NCI-H524 (cell line): ENCODE measurements at places on chromosomes 12 and 14.

- no peak for DNase-seq
Measured at GRCh38 chr12:6854036-6854435, 2.1 kb downstream of the USP5 start.

DNA sequence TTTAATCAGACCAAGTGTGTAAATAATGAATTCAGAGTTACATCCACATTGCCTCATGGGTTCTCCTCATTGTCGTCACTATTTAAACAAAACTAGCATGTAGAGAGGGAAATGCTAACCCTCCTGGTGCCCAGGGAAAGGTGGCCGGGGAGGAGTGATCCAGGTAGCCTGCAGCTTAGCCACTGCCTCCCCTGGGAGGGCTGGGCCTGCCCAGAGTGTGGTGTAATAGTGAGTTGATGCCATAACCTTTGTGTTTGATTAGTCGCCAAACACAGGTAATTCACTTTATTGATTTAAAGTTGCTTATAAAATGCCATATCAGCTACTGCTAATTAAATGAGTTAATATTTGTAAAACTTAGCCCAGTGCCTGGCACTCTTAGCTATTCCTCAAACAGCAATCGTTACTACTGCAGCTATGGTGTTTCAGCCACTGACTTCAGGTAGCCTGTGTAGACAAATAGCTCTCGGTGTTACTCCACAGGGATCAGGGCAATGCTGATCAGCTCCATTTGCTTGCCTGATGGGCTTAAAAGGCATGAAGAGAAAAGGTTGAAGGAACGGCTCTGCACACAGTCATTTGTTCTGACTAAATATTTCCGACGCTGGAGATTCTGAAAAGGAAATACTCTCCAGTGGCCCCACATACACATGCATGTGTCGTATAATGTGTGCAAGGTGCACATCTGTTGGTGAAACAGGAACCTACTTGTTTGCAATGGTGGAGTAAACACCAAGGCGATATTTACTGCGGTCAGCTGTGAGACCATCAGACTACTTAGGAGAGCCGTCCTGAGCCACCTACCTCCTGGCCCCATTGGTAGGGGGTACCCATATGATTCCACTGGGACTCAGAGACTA is 45.7 kb upstream of the PRMT8 start:
- DNase-seq: no peak

GRCh38 chr12:69732088-69732487 is 6.6 kb upstream of the RAB3IP start:
- DNase-seq: no peak

- DNase-seq: no peak
Measured at GRCh38 chr14:100791348-100791735, 34.6 kb upstream of the MEG3 start.

DNA sequence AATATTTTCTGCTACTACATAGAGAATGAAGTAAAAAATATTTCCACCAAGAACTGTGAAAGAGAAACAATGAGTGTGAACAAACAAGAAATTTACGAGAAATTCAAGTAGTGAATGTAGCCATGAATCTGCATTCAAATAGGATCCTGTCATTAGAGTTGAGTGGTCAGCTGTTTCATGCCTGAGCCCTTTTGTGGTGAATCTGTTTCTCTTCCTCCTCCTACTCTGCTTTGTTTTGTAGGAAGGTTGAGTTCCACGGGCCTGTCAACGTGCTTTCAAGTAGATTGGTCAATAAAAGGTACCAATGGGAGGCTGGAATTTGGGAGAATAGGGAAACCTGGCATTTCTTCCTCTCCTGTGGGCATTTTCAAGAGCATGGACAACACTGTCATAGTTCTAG is 1749.6 kb upstream of the FLRT2 start:
- DNase-seq: no peak

DNA sequence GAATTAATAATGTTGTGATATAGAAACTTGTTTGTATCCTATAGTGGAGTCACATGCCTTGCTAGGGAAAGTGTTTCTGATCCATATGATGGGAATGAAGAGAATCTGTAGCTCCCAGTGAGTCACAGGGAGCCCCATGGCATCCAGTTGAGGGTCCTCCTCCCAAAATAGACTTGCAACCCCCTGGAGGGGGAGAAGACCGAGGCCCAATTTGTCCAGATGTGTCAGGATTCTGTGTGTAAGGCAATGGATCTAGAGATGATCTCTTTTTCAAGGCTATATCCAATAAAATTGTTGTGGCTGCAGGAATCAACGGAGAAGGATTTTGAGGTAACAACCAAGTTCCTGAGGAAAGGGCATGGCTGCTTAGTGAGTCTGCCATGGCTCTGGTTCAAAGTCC is 121.8 kb downstream of the BCL11B start:
- DNase-seq: no peak

DNA sequence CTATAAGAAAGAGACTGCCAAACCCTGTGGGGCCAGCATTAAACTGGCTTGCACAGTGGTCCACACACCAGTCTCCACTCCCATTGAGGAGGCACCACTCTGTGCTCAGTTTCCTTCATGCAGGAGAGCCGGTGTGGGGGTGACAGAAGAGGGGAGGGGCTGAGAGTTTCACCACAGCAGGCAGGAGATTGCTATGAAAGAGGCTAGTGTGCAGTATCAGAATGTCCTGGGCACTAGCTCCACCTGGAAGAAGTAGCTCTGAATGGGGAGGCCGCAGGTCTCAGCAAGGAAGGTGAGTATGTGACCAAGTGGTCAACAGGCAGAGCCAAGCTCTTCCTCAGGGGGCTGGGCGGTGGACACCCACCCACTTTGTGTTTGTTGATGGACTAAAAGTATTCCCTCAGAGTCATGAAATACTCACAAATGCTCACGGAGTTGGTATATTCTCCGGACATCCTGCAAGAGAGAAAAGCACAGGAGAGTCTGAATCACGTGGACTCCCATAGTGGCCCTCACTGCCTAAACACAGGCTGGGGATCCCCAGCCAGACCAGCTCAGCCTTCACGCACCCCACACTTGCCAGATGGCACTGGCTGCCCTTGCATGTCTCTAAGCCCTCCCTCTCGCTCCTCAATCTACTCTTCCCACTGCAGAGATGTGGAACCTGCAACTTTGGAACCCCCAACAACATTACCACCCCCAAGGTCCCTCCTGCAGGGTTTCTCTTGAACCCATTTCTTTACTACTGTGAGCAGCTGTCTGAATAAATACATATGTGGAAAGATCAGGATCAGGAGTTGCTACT is 7.8 kb upstream of the KRT72 start:
- DNase-seq: no peak
